ENCODE measurements at places on chromosomes 12 and 14. TPM values are rescaled to one million over a fixed set of nuclear protein-coding genes. Genes with fewer than 3 reads are reported as not detected.

Gene KCNJ8
- 56.8 TPM for total RNA-seq

DNA sequence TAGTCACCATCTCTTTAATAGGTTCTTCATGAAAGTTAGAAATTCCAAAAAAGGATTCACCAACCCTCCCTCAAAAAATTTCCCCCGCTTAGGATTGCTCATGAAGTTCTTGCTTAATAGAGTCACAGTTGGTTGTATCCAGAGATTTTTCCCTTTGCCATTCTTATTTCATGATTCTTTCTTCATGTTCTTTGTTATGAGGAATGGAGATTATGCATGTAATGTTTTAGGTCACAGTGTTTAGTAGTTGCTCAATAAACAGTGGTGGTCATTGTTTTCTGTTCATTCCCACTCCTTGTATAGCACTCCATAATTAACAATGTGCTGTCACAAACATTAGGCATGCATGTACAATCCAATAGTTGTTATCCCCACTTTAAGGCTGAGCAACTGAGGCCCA lies 51.2 kb upstream of the RTRAF start:
- H3K4me3 ChIP-seq, result no peak overlapping the region
- H3K36me3 ChIP-seq, result no peaks in the 10 kb centered on the region
- DNase-seq, result no peak

Gene RPS6KA5
- 9.1 TPM for total RNA-seq

- no peak overlapping the region for H3K27ac ChIP-seq
- H3K36me3 ChIP-seq, result no peaks in the 10 kb centered on the region
- no peaks in the 10 kb centered on the region for H3K4me1 ChIP-seq
- no peaks in the 10 kb centered on the region for H3K27me3 ChIP-seq
These were observed 12.1 kb upstream of the FLVCR2 start for GRCh38 chr14:75566321-75566720.

DNA sequence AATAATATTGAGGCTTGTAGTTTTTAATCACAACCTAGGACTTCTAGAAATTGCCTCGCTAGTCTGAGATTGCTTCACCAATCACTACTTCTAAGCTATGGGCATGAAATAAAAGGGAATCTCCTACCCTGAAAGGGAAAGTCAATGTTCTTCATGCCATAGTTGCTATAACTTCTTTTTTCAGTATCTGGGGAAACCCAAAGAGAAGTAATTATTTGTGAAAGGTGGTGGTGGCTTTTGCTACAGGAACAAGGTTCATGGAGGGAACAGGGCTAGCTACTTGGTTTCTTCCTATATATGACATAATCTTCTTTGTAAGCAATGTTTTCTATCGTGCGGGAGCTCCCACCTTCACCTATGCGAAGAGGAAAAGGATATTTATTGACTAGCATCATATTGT lies 61.6 kb upstream of the DNM1L start:
- peaks cover 12% of the 10 kb centered on the region for H3K36me3 ChIP-seq
- peaks cover 17% of the 10 kb centered on the region for H3K4me1 ChIP-seq
- DNase-seq, result no peak
- no peaks in the 10 kb centered on the region for H3K27me3 ChIP-seq

- no peaks in the 10 kb centered on the region for H3K36me3 ChIP-seq
- H3K4me3 ChIP-seq, result no peak overlapping the region
- no peak for DNase-seq
- H3K27ac ChIP-seq, result no peak overlapping the region
- no peaks in the 10 kb centered on the region for H3K4me1 ChIP-seq
These were observed 9.5 kb downstream of the TBC1D30 start for GRCh38 chr12:64833928-64834327.

Gene GPR132
- 0.80 TPM for total RNA-seq

GRCh38 chr12:46237371-46238045 lies 31.3 kb downstream of the SLC38A1 start:
- H3K27ac ChIP-seq, result no peak overlapping the region
- H3K36me3 ChIP-seq, result no peaks in the 10 kb centered on the region
- peaks cover 5% of the 10 kb centered on the region for H3K4me1 ChIP-seq
- no peak for DNase-seq
- H3K4me3 ChIP-seq, result no peak overlapping the region

Gene PTHLH
- 2.1 TPM for total RNA-seq

DNA sequence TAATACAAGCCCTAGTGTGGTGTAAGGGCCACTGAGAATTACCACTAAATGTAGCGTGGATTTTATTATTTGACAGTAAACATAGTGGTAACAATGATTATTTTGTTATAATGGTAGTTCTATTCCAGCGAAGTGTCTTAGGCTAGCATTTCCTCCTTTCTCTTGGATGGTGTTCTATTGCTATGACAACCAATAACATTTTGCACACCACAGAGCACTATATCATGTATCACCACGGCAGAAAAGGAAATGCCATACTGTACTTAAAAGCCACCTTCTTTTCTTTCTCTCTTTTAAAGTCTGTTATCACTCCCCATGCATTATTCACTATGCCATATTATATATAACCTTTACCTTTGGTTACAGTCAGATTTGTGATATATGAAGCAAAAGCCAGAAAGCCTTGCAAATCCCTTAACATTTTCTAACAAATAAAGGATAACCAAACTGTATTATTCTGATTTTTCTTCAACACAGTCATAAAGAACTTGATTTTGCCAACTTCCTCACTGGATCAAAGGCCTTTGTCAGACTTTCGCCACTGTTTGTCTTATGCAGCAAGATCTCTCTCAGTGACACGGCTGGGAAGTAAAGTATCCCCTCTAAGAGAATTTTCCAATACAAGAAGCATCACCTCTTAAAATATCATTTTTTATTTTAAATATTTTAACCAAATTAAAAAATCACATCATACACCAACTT lies 195.8 kb downstream of the FOXN3 start:
- no peak for DNase-seq
- H3K36me3 ChIP-seq, result no peaks in the 10 kb centered on the region
- no peak overlapping the region for H3K4me3 ChIP-seq
- H3K4me1 ChIP-seq, result peaks cover 10% of the 10 kb centered on the region

DNA sequence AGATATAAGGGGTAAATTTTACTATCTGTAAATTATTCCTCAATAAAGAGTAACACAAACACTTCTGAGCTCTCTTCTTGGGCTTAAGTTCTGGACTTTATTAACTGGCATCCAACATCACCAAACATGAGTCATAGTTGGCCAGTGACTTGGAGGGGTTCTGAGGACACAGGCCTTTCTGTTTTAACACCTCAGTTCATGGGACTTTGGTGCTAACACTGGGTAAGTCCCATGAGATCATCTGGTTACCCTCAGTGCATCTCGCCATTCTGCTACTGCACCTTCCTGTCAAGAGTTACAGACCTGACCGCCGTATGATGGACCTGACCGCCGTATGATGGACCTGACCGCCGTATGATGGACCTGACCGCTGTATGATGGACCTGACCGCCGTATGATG lies 9.9 kb downstream of the SLC15A4 start:
- peaks cover 28% of the 10 kb centered on the region for H3K36me3 ChIP-seq
- no peak for DNase-seq
- no peak overlapping the region for H3K4me3 ChIP-seq
- H3K27me3 ChIP-seq, result no peaks in the 10 kb centered on the region
- peaks cover 12% of the 10 kb centered on the region for H3K4me1 ChIP-seq
- no peak overlapping the region for H3K27ac ChIP-seq

- no peak overlapping the region for H3K4me3 ChIP-seq
- no peak for DNase-seq
- H3K27ac ChIP-seq, result peak overlapping the region; percentile 23
- H3K27me3 ChIP-seq, result no peaks in the 10 kb centered on the region
- no peaks in the 10 kb centered on the region for H3K4me1 ChIP-seq
- H3K36me3 ChIP-seq, result no peaks in the 10 kb centered on the region
These were observed 44.6 kb downstream of the TRAFD1 start for GRCh38 chr12:112169966-112170365.

- no peaks in the 10 kb centered on the region for H3K4me1 ChIP-seq
- H3K27me3 ChIP-seq, result no peaks in the 10 kb centered on the region
- no peaks in the 10 kb centered on the region for H3K36me3 ChIP-seq
- H3K27ac ChIP-seq, result no peak overlapping the region
These were observed 71.7 kb upstream of the CPNE8 start for GRCh38 chr12:38977132-38977531.

- H3K27ac ChIP-seq, result no peak overlapping the region
- no peak overlapping the region for H3K4me3 ChIP-seq
- no peak for DNase-seq
- H3K27me3 ChIP-seq, result no peaks in the 10 kb centered on the region
- no peaks in the 10 kb centered on the region for H3K36me3 ChIP-seq
These were observed 787.0 kb upstream of the TBX3 start for GRCh38 chr12:115470977-115471376.

Data from heart right ventricle (tissue), 16 donors.